ENCODE measurements at places on chromosomes 2 and 18.

- DNase-seq, result no peak
Measured at GRCh38 chr2:214311931-214312749, 98.7 kb upstream of the VWC2L start.

- no peak for DNase-seq
Measured at GRCh38 chr18:58201733-58202730, 158.0 kb downstream of the NEDD4L start.

DNA sequence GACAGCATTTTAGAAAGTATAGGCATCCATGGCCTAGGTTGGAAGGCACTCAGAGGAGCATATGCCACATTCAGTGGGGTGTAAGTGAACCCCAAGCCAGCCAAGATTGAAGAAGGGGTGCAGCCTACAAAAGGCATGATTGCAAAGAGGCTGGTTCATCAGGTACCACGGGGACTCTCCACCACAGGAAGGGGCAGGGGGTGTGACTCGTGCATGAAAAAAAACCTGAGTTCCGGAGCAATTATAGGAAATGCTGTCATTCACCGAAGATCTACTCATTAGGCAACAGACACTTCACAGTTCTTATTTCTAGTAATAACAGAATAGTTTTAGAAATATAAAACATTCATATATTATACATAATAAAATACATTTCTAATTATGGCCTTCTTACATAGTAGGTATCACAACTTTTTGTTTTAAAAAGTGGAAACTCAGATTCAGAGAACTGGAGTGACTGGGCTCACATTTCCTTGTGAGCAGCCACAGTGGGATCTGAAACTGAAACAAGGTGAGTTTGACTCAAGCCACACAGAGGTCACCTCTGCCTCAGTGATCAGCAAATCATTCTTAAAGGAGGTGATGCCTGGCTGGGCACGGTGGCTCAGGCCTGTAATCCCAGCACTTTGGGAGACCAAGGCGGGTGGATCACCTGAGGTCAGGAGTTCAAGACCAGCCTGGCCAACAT lies 188.4 kb upstream of the GYPC start:
- DNase-seq, result no peak

DNA sequence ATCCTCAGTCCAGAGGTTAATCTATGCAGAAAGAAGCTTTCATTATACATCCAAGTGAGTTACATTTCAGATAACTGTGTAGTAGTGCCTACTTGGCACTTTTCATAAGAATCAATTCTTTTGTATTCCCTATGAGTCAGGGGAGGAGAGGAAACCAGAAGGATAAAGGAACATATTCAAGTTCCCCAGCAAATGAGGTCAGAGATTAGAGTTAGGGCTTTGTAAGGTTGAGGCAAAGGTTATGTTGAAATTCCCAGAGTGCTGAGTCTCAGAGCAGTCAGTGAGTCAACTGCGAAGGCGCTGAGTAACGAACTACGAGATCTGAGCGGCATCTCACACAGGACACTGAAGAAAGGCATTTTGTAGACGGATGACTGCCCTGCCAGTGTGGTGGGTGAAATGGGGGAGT lies 25.1 kb upstream of the ME2 start:
- no peak for DNase-seq

GRCh38 chr2:219987830-219988229 lies 360.4 kb downstream of the SLC4A3 start:
- no peak for DNase-seq

- no peak for DNase-seq
Measured at GRCh38 chr18:76167410-76167809, 327.6 kb downstream of the ZNF516 start.

GRCh38 chr2:35374845-35375244 lies 980.7 kb upstream of the CRIM1 start:
- DNase-seq, result no peak

- no peak for DNase-seq
Measured at GRCh38 chr2:149000158-149000938, 38.2 kb upstream of the LYPD6B start.

DNA sequence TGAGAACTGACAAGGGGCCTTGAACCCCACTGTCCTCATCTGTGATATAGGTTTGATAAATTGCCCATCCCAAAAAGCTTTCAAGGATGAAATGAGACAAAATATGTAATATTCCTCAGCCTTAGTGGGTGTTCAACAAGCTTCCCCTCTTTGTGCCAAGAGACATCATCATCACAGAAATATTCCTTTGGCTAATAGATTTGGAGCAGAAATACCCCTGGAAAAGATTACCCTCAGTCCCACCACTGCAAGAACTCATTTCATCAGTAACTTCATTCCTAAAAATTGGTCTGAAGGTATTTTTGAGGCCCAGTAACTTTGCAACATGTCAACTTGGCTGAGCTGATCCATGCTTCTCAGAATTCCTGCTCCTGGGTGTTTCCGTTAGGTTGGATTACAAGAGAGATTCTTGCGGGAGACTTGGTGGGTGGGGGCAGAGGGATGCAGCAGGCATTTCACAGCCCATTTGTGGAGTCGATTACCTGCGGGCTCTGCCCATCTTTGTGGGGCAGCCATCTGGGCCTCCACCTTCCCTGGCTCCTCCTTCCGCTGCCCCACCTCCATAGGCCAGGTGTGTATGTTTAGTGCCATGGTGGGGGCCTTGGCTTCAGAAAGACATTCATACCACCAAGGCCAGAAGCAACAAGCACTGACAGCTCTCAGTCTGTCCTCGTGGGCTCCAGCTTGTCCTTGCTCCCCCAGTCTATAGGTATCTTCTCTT lies 263.9 kb downstream of the GLI2 start:
- DNase-seq, result no peak

DNA sequence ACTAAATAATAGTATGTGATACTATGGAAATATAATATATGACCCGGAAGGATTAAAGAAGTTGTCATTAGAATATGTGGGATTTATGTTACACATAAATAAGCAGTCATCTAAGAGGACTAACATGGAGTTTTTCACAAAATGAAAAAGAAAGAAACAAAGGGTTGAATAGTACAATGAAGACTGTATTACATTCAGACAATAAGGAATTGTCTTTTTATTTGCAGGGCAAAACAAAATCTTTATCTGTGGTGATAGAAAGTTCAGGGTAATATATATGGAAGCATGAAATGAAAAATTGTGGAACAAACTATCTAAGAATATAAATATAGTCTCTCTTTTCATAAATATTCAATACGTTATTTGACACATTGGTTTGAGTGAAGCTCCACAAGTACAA lies 5.8 kb downstream of the ERMN start:
- DNase-seq, result no peak

DNA sequence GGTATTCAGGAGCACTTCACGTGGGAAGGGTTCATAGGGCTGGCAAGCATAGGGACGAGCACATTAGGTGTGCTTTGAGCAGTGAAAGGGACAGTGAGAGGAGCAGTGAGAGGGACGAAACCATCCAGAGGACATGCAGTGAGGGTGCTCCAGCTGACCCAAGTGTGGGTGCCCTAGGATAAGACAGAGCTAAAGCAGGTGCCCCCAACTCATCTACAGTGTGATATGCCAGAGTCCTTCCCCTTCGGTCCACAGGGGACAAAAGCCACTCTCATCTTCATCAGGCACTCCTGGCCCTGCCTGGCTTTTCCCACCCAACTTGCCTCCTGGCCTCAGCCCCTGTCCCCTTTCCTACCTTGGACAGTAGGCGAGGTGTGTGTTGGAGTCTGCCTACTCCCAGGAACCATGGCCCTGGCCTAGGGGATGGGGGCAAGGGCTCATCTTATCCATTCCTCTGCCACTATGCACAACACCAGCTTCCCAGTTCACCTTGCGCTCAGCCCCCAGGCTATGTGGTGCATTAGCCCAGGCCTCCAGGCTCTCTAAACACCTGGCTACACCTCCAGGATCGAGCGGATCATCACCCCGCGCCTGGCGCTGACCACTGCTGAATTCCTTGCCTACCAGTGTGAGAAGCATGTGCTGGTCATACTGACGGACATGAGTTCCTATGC lies 16.1 kb upstream of the ANKRD53 start:
- no peak for DNase-seq

DNA sequence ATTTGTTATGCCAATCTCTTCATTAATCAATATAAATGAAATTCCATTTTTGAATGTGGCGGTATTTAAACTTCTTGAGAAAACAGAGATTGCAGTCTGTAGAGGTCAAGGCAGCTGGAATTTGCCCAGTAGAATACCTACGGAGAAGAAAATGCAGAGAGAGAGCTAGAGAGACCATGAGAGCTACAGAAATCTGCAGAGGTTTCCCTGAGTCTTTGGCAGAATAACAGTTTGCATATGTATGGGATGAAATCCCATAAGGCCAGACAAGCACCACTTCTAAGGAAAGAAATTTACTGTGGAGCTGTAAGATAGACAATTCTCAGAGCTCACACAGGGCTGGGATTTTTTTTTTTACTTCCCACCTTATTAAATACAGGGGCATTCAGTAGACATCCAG lies 23.6 kb upstream of the TMEFF2 start:
- no peak for DNase-seq

DNA sequence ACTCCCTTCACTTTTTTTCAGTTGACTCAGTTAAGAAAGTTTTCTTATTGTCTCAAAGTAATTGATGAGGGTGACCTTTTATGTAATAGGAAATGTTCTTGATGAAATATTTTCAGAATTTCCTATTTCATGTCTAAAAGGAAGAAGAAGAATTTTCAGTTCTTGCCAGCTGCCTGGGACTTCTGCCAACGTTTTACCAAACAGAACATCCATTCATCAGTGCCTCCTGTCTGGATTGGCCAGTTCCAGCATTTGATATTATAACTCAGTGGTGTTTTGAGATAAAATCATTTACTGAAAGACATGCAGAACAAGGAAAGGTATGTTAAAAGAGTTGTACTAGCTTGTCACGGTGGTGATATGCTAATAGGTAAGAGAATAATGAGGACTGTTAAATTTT lies 104.7 kb upstream of the MYO3B start:
- DNase-seq, result no peak

Measured in Karpas-422 (cell line).